ENCODE measurements at places on chromosomes 4 and X.

- no peak for DNase-seq
Measured at GRCh38 chr4:30269850-30270249, 450.3 kb upstream of the PCDH7 start.

DNA sequence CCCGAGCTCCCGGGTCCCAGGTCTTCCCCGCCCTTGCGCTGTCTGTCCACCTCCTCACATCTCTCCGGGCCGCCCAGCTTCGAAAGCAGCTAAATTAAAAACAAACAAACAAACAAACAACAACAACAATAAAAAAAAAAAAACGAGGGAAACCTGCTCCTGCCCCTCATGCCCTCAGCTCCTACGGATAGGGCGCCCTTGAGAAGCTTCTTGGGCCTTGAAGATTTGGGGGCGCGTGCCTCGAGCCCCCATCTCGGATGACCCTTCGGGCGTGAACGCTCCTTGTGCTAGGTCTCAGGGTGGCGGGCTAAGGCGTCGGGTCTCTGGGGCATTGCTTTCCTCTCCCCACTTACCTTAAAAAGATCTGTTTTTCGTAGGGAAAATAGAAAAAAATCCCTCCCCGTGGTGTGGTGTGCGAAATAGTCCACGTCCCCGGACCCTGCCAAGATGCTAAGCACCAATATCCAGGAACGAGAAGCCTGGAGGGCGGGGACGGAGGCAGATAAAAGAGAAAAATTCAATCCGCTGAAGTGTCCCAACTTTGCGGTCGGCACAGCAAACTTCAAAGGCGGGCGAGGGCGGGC, 603 bp downstream of the NDNF start:
- DNase-seq, result no peak

GRCh38 chr4:73725985-73726384, 14.4 kb upstream of the CXCL8 start:
- no peak for DNase-seq

- DNase-seq, result no peak
Measured at GRCh38 chrX:103367502-103367901, 8.8 kb upstream of the BEX3 start.

GRCh38 chr4:34181891-34182290, 2062.4 kb downstream of the ARAP2 start:
- no peak for DNase-seq

GRCh38 chr4:83370640-83370906, 35.9 kb upstream of the HPSE start:
- no peak for DNase-seq

GRCh38 chr4:70008771-70009170, 13.0 kb downstream of the STATH start:
- DNase-seq, result no peak

All from GDM1 (cell line).